ENCODE measurements at places on chromosomes 3 and 15.

- DNase-seq, result no peak
Measured at GRCh38 chr3:79285380-79285779, 482.4 kb downstream of the ROBO1 start.

GRCh38 chr3:51522273-51522962 lies 16.1 kb upstream of the RAD54L2 start:
- no peak for DNase-seq

DNA sequence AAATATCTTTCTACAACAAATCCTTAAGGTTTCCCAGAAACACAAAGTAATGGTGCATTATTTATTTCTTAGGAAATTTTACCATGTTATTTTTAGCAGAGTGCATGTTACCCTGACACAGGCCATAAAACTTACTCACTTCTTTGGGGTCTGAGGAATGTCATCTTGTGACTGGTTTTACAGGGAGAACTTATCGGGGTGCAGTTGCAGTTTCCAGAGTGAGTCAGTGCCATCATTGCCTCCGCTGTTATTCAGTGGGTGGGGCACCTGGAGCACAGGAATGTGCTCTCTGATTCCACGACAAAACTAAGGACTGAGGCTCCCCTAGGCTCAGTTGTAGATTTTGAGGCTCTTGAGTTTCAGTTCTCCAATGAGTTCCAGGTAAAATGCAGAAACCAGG lies 11.1 kb upstream of the GREM1 start:
- no peak for DNase-seq

DNA sequence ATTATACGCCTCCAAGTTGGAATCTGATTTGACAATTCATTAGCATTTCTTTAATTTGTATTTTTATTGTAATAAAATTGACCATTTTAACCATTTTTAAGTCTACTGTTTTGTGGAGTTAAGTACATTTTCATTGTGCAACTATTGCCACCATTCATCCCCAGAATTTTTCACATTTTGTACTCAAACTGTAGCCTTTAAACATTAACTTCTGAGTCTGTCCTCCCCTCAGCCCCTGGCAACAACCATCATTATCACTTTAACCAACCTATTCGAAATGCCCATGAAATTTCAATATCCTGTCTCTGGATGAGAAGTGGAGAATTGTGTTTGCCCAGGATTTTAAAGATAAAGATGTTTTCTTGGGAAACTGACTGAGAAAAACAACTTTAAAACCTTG lies 27.7 kb downstream of the IL1RAP start:
- no peak for DNase-seq

GRCh38 chr15:52350423-52350822 lies 54.8 kb upstream of the MYO5C start:
- DNase-seq, result no peak

DNA sequence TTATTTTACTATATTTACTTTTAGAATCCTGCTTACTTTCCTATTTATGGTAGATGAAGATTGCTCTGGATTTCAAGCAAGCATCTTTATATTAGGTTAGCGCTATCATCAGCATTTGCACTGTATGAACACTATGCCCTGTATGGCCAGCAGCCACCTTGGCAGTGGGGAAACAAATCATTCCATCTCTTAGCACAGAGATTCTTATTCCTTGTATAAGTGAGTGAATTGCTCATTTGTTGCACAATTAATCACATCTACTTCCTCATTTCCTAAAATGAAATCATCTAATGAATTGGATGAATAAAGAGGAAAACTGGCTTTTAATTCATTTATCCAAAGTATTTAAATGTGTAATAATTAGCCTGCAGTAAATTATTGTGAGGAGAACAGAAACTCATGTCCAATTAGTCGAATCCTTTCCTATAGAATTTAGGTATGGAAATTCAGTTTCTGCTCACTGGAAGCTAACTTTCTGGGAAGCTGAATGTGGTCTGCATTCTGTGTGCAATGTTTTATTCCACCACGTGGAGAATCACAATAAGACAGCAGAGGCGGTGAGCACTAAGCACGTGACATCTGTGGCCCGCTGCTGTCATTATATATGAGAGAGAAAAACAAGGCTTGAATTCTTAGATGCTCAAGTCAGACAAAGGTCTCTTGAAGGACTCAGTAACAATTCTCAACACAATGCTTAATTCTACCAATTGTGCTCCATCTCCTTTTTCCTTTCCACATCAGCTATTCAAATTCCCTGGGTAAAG lies 93.4 kb downstream of the PEX5L start:
- DNase-seq, result peak; percentile 64

GRCh38 chr15:36579792-36580431 lies 486 bp downstream of the CDIN1 start:
- no peak for DNase-seq

- DNase-seq, result no peak
Measured at GRCh38 chr3:61031503-61031902, 219.7 kb downstream of the FHIT start.

- DNase-seq, result no peak
Measured at GRCh38 chr3:161413127-161413854, 42.0 kb upstream of the SPTSSB start.
